NCI-H2227 treated with DMSO at 0.1 percent for 48 hours (cell line): ENCODE measurements at places on chromosomes 7 and 10.

DNA sequence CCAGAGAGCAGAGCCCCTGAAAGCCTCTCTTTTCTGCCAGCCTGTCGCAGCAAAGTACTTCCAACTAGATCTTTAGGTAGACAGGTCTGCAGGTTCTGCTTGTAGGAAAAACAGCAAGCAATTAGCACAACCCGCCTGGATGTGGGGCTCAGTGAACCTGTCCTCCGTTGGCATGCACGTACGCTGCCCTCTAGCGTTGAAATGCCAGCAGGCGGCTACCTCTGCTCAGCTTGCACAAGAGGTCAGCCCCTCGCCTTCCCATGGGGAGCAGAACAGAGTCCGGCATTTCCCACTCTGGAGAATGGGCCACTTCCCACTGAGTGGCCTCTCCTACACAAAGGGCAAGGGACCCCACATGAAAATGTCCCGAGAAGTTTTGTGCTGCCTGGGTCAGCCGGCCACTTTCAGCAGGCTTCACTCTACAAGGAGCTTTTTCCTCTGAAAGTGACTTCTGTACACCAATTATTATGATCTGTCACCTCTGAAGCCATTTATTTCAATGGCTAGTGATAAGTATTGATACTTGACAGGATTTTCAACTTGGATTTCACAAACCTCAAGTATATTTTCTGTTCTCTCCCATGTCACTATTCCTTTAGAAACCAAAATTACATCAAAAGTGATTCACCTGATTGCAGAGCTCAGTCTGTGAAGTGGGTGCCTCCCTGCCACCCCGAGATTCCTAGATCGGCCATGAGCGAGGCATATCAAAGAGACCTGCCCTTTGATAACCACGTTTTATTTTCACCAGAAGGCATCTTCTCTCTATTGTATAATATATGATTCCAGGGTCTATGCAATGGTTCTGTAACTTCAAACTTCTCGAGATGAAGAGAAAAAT is 56.7 kb downstream of the JCAD start:
- no peak for DNase-seq

DNA sequence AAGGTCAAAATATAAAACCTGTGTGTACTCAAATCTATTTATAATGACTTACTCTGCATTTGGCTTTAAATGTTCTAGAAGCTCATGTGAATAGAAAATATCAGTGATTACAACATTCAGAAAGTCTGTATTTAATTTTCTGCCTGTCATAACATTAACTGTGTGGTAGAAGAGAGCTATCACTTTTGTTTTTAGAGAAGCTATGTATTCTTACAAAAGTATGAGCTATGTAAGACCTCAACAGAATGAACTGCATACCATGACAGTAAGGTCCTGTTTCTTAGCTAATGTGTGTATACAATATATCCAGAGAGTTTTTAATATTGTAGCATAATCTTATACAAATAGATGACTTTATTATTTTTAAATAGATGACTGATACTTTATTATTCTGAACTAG is 61.5 kb downstream of the PTN start:
- no peak for DNase-seq

DNA sequence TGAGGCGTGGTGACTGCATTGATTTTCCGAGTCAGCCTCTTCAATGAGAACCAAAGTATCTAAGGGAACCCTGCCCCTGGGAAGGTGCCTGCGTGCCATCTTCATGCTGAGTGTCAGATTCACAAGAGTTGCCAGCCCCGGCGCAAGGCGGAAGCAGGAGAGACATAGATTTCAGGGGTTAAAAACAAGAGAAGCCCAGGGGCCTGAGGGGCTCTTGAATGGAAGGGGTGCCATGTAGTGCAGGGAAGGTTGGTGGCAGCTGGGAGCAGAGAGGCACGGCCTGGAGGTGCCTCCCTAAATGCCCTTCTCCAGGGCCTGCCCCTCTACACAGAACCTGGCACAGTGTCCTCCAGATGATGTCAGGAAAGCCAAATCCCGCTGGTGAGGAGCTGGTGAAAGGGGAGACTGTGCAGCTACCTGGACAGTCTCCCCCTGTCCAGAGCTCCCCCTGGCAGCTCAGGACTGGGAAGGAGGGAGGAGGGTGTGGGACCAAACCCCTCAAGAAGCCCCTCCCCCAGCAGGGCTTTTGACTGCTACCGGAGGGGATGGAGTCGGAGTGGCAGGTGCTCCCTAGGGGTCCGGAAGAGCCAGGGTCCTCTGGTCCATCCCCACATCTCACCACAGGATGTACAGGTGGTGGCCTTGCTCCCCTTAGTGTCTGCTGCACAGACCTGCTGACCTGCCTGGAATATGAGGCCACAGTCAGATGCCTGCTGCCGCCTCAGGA is 137.9 kb downstream of the TCERG1L start:
- no peak for DNase-seq

- DNase-seq, result no peak
Measured at GRCh38 chr7:147363101-147363500, 1227.5 kb upstream of the C7orf33 start.

GRCh38 chr7:44077681-44078091 is 4.6 kb downstream of the POLM start:
- DNase-seq, result no peak

DNA sequence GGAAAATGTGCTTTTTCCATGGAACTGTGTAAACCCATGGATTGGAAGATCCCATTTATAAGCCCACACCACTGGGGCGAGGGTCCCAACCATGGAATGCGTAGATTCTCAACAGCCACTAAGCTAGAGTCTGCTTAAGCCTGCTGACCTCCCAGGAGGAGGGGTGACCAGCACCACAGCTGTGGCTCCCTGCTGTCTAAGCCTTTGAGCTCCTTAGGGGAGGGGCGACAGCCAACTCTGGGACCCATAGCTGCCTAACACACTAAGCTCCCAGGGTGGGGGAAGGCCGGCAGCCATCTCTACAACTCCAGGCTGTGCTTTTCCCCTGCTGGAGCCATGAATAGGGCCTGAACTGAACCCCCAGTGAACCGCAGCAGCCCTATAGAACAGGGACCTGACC is 249.8 kb upstream of the HPS1 start:
- DNase-seq, result no peak

- no peak for DNase-seq
Measured at GRCh38 chr7:155510975-155511701, 35.2 kb downstream of the CNPY1 start.

DNA sequence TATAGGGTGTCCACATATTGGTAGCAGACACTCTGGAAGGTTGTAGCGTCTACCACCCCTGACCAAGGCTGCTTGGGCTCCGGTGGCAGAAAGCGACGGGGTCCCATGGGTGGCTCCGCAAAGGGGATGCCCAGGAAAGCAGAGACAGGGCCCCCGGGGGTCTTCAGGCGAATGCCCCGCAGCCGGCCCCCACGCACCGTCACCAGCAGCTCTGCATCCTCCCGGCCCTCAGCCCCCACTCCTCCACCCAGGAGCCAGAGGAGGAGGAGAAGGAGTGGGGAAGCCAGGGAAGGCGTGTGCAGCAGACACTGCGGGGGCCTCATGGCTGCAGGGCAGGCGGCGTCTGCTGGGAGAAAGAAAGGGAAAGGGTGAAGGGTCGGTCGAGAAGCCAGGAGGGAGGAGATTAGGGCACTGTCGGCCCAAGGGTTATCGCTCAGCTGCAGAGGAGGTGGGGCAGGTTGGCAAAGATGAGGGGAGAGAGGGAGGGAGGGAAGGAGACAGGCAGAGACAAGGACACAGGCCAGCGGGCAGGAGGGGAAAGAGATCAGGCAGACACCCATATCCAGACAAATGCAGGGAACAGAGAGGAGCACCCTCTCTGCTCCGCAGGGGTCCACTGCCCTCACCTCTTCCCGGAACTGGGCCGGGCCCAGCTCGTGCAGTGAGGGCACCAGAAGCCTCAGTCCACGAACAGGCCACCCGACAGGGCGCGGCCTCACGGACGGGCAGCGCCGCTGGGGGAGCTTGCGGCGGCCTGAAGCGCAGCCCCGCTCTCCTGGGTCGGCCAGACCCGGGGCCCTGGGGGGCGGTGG is 1.6 kb downstream of the ACHE start:
- DNase-seq, result no peak

GRCh38 chr10:113494761-113495160 is 58.1 kb upstream of the HABP2 start:
- no peak for DNase-seq

DNA sequence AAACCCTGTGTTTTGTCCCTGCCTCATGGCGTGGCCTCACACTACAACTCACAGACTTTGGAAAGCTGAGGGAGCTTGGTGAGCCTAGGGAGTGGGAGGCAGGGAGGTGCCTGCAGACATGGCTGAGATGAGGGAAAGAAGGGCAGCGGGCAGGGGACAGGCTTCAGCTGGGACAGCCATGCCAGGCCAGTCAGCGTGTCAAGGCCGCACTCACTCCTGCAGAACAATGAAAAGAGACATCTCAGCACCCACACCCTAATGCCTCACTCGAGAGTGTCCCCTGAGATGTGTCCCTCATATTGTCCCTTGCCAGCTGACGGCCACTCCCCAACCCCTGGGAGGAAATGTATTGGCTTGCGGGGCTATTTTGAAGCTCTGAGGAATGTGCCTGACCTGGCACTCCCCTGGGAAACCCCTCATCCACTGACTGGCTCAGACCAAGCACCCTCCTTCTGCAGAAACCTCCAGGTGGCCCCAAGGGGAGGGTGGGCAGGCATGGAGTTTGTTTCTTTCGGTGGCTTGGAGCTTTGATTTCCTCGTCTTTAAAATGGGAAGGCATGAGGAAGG is 31.6 kb downstream of the SH3PXD2A start:
- no peak for DNase-seq

DNA sequence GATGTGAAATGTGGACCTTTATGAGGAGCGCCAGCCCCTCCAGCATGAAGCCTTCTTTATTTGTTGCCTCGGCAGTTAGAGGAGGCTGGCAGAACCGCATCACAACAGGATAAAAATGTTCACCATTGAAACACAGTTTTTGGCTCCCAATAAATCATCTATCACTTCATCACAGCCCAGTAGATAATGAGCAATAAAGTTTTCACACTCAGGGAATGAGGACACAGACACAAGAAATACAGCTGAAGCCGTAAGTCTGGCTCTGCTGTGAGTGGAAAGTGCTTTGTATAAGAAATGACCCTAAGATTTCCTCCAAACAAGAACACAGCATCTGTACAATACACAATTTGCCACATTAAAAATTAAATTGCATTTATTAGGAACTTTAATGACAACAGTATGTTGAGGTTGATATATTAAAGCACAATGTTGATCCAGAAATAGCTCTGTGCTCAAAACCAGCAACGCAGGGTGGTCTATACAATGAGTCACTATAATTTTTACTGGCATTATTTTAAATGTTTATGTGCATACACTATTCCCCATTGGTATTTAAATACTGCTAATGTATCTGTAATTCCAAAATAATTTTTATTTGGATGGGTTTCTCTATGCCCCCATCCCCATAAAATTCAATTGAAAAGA is 301.8 kb upstream of the MGMT start:
- DNase-seq, result no peak

DNA sequence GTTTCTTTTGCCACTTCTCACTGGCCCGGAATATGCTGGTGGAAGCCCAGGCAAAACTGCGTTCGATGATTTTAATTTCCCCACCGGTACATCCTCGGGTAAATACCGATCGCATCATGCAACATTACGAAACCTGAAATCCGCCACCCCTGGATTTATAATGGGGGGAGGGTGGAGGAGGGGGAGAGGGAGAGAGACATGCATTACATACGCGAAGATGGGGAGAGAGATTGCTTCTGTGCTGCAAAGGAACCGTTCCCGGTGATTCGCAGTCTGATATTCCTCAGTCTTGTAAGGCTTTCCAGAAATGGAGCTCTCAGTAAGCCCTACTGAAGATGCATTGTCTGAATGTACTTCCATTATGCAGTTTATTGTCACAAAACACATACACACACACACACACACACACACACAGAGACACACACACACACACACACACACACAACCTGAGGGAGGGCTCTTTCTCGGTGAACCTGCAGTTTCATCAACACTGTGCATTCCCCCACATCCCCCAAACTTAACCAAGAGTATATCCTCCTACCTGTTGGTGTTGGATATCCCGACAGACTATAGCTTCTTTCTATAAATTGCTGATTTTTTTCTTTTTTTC is 741 bp downstream of the GPR85 start:
- peak; percentile 12 for DNase-seq

GRCh38 chr7:89666136-89666835 is 488.0 kb upstream of the STEAP1 start:
- DNase-seq, result no peak

- DNase-seq, result no peak
Measured at GRCh38 chr10:53479365-53479764, 706.8 kb upstream of the MBL2 start.

DNA sequence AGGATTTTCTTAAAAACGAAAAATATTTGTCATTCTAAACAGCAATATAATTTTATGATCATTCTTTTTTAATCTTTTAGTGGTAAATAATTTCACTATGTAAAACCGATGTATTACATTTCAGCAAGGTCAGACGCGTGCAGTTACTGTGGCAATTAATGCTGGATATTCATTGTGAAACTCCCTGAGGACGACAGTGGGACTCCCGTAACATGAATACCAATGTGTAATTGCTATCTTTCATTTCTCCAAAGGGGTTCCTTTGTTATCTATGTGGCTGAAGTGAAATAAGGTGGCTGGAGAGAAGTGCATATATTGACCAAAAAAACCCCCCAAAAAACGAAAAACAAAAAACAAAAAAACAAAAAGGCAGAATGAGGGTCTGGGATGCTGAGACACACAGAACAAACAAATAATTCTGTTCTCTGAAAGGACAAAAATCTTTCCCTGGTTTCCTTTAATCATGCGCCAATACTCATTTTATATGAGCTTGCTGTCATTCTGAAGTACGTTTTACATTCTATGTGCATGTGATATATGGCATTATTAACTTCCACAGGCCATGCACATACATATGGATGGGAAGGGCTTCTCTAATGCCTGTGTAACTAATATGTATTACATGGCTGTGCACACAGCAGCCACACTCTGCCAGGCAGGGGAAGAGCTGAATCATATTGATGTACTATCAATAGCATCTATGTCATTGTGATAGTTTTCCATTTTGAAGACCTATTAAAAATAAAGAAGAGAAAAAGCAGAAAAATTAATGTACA is 161.4 kb downstream of the RAPGEF5 start:
- DNase-seq, result no peak

GRCh38 chr10:34759837-34760215 is 55.3 kb downstream of the PARD3 start:
- no peak for DNase-seq

GRCh38 chr10:68336754-68337351 is 4.1 kb upstream of the PBLD start:
- DNase-seq, result no peak

DNA sequence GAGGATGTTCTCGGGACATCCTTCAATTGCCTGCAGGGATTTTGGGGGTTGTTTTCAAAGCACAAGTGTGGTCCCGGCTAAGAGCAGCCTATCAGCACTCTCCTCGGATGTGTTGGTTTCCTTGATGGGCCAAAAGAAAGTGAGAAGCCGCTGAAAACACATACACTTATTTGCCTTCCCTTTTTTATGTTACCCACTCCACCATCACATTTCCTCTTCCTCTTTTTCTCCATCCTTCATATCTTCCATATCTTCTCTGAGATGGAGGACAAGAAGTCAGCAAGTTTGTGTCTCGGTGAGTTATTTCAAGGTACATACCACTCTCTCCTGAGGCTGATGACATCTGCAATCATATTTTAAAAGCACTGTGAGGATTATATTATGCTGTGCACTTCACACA is 64.0 kb downstream of the ZNF33B start:
- DNase-seq, result no peak
